Esophagus squamous epithelium (tissue), 5 donors: ENCODE measurements at places on chromosomes 4 and X.
A peak's percentile ranks its signal among the peaks of the same experiment; 100 is the strongest.

GRCh38 chr4:98822144-98822543 lies 106.8 kb downstream of the EIF4E start:
- H3K36me3 ChIP-seq: no peaks in the 10 kb centered on the region
- no peaks in the 10 kb centered on the region for H3K4me1 ChIP-seq
- DNase-seq: no peak
- H3K27me3 ChIP-seq: no peaks in the 10 kb centered on the region
- no peak overlapping the region for H3K27ac ChIP-seq

- no peak overlapping the region for H3K27ac ChIP-seq
- H3K36me3 ChIP-seq: no peaks in the 10 kb centered on the region
- DNase-seq: no peak
- no peak overlapping the region for H3K4me3 ChIP-seq
- no peaks in the 10 kb centered on the region for H3K27me3 ChIP-seq
- no peaks in the 10 kb centered on the region for H3K4me1 ChIP-seq
These were observed 638.6 kb downstream of the STPG2 start for GRCh38 chr4:97504713-97505112.

- H3K27me3 ChIP-seq: no peaks in the 10 kb centered on the region
- H3K27ac ChIP-seq: no peak overlapping the region
- no peak for DNase-seq
- no peaks in the 10 kb centered on the region for H3K4me1 ChIP-seq
These were observed 43.8 kb upstream of the NKX1-1 start for GRCh38 chr4:1449833-1450741.

- no peaks in the 10 kb centered on the region for H3K27me3 ChIP-seq
- H3K4me3 ChIP-seq: no peak overlapping the region
- peaks cover 32% of the 10 kb centered on the region for H3K4me1 ChIP-seq
- no peaks in the 10 kb centered on the region for H3K36me3 ChIP-seq
- H3K27ac ChIP-seq: no peak overlapping the region
- no peak for DNase-seq
These were observed 27.4 kb upstream of the CLDN24 start for GRCh38 chr4:183349673-183350072.

- H3K4me3 ChIP-seq: no peak overlapping the region
- no peak for DNase-seq
- H3K27ac ChIP-seq: no peak overlapping the region
- H3K27me3 ChIP-seq: no peaks in the 10 kb centered on the region
- no peaks in the 10 kb centered on the region for H3K36me3 ChIP-seq
- H3K4me1 ChIP-seq: no peaks in the 10 kb centered on the region
These were observed 124.4 kb downstream of the RELL1 start for GRCh38 chr4:37561803-37562207.

DNA sequence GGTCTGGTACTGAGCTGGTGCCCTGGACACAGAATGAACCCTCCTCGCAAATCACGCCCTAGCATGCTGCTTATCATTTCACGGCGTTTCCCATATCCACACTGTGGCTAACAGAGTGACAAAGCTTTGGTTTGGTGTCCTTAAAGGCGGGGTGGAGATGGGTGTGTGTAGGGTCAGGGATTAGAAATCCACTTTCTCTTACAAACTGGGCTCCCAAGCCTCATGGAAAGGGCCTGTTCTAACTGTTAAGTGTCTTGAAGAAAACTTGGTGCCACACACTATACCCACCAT lies 735 bp upstream of the CHRDL1 start:
- peaks cover 8% of the 10 kb centered on the region for H3K4me1 ChIP-seq
- no peaks in the 10 kb centered on the region for H3K36me3 ChIP-seq
- no peak for DNase-seq
- no peaks in the 10 kb centered on the region for H3K27me3 ChIP-seq
- H3K4me3 ChIP-seq: peak overlapping the region; percentile 42
- H3K27ac ChIP-seq: no peak overlapping the region

DNA sequence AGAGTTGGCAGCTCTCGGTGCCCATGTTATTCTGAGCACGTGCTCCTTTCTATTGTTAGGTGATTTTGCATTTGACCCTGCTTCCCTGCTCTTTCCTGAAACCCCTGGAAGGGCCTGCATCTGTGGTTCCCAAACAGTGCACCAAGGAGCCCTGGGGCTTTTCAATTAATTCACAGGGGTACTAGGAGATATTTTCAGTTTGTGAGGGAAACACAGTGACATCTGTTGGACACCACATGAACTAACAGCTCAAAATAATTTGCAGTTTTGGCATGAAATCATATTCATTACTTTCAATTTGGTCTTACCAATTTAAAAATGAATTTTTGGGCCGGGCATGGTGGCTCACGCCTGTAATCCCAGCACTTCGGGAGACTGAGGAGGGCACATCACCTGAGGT lies 156.6 kb downstream of the GATB start:
- no peaks in the 10 kb centered on the region for H3K36me3 ChIP-seq
- DNase-seq: no peak
- H3K27me3 ChIP-seq: no peaks in the 10 kb centered on the region
- H3K27ac ChIP-seq: no peak overlapping the region

DNA sequence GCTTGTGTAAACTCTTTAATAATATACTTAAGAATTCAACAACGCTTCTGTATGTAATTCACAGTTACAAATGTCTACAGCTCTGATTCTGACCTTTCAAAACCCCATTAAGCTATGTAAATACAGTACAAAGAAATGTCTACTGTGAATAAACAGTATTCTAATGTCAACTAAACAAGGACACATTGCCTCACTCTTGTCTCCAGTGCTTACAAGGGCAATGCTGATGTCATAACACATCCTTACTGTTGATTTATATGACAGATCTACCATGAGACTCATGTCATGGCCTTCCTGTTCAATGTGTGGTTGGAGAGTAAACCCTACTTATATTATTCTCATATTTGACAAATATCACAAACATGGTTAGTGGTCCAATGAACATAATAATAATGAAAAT lies 256.1 kb upstream of the ADGRL3 start:
- no peaks in the 10 kb centered on the region for H3K36me3 ChIP-seq
- no peaks in the 10 kb centered on the region for H3K4me1 ChIP-seq
- H3K27ac ChIP-seq: no peak overlapping the region
- H3K4me3 ChIP-seq: no peak overlapping the region
- DNase-seq: no peak

- no peaks in the 10 kb centered on the region for H3K27me3 ChIP-seq
- H3K4me1 ChIP-seq: no peaks in the 10 kb centered on the region
- no peak overlapping the region for H3K4me3 ChIP-seq
- no peak for DNase-seq
- no peak overlapping the region for H3K27ac ChIP-seq
- H3K36me3 ChIP-seq: no peaks in the 10 kb centered on the region
These were observed 214.9 kb downstream of the CXXC4 start for GRCh38 chr4:104279744-104280143.

GRCh38 chr4:70752236-70752635 lies 30.5 kb downstream of the RUFY3 start:
- H3K4me1 ChIP-seq: no peaks in the 10 kb centered on the region
- H3K4me3 ChIP-seq: no peak overlapping the region
- no peak for DNase-seq
- no peak overlapping the region for H3K27ac ChIP-seq

DNA sequence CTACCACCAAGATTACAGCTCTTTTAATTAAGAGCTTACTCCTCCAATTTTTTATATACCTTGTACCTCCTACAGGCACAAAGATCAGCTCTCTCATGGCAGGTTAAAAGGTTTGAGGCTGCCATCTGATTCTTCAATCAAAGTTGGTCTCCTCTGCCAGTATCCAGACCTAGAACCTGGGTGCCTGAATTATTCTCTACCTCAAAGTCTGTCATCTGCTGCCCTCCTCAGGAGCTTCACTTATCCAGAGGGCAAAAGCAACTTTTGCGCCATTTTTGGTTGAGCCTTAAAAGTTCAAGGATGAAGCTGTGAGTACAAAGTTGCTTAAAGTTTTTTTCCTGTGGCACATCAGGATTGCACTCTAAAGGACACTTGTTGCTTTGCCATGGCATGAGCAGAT lies 343.7 kb upstream of the PPP1R2C start:
- H3K27me3 ChIP-seq: no peaks in the 10 kb centered on the region
- no peaks in the 10 kb centered on the region for H3K4me1 ChIP-seq
- DNase-seq: no peak
- no peak overlapping the region for H3K27ac ChIP-seq
- H3K36me3 ChIP-seq: no peaks in the 10 kb centered on the region

DNA sequence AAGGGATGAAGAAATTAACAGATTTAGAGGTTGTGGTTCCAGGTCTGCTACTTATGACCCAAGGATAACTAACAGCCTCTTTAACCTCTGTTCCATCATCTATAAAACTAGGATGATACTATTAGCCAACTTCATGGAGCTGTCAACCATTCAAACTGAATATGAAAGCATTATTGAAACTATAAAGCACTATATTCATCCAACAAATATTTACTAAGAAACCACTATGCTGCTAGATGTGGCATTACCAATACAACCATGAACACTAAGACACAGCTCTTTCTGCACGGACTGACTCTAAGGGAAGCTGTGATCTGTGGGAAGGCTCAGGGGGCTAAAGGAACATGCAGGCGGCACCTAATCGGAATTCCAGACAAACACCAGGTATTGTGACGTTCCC lies 66.0 kb downstream of the APBB2 start:
- H3K27me3 ChIP-seq: no peaks in the 10 kb centered on the region
- no peak overlapping the region for H3K4me3 ChIP-seq
- peaks cover 49% of the 10 kb centered on the region for H3K4me1 ChIP-seq
- DNase-seq: no peak
- H3K27ac ChIP-seq: no peak overlapping the region

- H3K4me1 ChIP-seq: no peaks in the 10 kb centered on the region
- no peaks in the 10 kb centered on the region for H3K27me3 ChIP-seq
- peak overlapping the region; percentile 74 for H3K4me3 ChIP-seq
- no peaks in the 10 kb centered on the region for H3K36me3 ChIP-seq
- peak overlapping the region; percentile 99 for H3K27ac ChIP-seq
These were observed 754 bp downstream of the MTMR1 start for GRCh38 chrX:150693725-150694574.

DNA sequence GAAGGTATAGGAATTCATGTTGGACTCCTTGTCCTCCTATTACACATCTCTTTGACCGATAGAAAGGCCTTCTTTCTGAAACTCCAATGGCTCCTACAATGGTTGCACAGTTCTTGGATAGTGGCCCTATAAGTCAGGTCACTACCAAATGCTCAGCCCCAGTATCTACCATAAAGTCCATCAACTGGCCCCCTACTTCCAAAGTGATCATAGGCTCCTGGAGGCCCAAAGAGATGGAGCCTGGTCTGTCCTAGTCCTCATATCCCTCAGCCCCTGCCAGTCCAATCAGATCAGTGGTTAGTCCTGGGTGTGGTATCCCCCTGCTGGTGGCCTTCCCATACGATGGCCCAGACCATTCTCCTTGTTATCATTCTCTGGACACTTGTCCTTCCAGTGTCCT lies 30.3 kb downstream of the SULT1E1 start:
- H3K36me3 ChIP-seq: no peaks in the 10 kb centered on the region
- H3K27ac ChIP-seq: no peak overlapping the region
- no peak for DNase-seq
- no peaks in the 10 kb centered on the region for H3K27me3 ChIP-seq

DNA sequence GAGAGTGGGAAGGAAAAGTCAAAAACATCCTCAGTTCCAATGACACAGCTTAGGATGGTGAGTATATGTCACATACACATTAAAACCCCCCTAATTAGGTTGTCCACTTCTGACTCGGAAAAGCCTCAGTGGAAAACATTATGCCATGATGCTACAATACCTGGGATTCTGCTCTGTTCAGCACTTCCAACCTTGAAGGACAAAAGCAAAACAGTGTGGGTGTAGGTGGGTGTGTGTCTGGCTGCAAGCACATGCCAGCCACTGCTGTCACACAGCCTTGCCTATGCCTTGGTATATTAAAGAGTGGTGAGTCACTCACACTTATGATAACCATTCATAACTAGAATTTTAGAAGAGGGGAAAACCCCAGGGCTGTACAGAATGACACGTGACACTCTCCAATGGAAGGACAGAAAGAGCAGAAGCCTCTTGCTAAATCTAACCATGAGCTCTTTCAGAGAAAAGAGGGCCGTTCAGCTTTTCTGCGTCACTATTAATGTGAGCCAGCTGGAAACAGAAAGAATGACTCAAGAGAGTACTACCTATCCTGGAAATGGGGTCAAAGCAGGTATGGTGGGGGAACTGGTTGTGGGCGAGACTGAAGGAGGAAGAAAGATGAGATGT lies 159.6 kb downstream of the TET2 start:
- no peaks in the 10 kb centered on the region for H3K36me3 ChIP-seq
- H3K27ac ChIP-seq: no peak overlapping the region
- DNase-seq: no peak
- no peaks in the 10 kb centered on the region for H3K27me3 ChIP-seq

- no peaks in the 10 kb centered on the region for H3K27me3 ChIP-seq
- H3K27ac ChIP-seq: no peak overlapping the region
- H3K4me1 ChIP-seq: no peaks in the 10 kb centered on the region
- no peak for DNase-seq
These were observed 89.7 kb downstream of the LRP2BP start for GRCh38 chr4:185305979-185306442.

GRCh38 chrX:44669626-44670025 lies 127.0 kb upstream of the FUNDC1 start:
- no peaks in the 10 kb centered on the region for H3K36me3 ChIP-seq
- H3K4me1 ChIP-seq: peaks cover 32% of the 10 kb centered on the region
- H3K4me3 ChIP-seq: no peak overlapping the region
- no peaks in the 10 kb centered on the region for H3K27me3 ChIP-seq
- no peak overlapping the region for H3K27ac ChIP-seq

DNA sequence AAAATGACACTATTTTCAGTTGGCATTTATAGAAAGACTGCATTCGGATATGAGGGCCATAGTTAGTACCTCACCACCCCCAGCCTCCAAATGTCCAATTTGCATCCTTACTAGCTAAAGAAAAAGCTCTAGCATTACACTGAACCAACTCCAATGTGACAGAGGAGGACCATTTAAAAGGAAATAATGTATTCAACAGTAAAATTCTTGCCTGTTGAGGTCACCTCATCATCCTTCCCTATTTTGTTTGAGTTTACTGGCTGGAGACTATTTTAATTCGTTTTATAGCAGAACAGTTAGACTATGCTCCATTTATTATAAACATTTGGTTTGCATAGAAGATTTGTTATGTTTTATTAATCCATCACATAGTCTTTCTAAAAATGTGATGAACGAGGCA lies 88.2 kb upstream of the PPARGC1A start:
- no peaks in the 10 kb centered on the region for H3K36me3 ChIP-seq
- no peak for DNase-seq

DNA sequence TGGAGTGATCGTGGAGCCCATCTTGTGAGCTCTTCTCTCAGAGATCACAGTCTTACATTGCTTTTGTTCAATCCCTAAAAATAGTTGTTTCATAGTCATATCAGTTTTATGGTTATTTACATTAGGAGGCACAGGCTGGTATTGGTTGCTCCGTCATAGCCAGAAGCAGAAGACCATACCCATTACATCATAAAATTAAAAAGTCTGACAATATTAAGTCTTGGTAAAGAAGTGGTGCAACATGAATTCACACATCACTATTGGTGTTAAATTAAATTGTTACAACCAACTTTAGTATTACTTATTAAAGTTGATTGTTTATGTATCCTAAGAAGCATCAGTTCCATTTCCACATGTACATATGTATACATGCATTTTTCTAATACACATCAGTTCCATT lies 84.6 kb downstream of the LARP1B start:
- H3K36me3 ChIP-seq: no peaks in the 10 kb centered on the region
- H3K27me3 ChIP-seq: no peaks in the 10 kb centered on the region
- no peak for DNase-seq
- H3K4me3 ChIP-seq: no peak overlapping the region
- H3K27ac ChIP-seq: no peak overlapping the region

- H3K4me3 ChIP-seq: no peak overlapping the region
- H3K36me3 ChIP-seq: no peaks in the 10 kb centered on the region
- DNase-seq: no peak
- H3K27ac ChIP-seq: no peak overlapping the region
- H3K27me3 ChIP-seq: no peaks in the 10 kb centered on the region
These were observed 125.4 kb downstream of the PDLIM5 start for GRCh38 chr4:94577136-94577535.
